SJSA1 (cell line): ENCODE measurements at places on chromosomes 12 and 14. TPM values are rescaled to one million over a fixed set of nuclear protein-coding genes. Genes with fewer than 3 reads are reported as not detected.

- peak; percentile 89 for DNase-seq
These were observed 1120.8 kb upstream of the TMEM132C start for GRCh38 chr12:127145929-127146789.

DNA sequence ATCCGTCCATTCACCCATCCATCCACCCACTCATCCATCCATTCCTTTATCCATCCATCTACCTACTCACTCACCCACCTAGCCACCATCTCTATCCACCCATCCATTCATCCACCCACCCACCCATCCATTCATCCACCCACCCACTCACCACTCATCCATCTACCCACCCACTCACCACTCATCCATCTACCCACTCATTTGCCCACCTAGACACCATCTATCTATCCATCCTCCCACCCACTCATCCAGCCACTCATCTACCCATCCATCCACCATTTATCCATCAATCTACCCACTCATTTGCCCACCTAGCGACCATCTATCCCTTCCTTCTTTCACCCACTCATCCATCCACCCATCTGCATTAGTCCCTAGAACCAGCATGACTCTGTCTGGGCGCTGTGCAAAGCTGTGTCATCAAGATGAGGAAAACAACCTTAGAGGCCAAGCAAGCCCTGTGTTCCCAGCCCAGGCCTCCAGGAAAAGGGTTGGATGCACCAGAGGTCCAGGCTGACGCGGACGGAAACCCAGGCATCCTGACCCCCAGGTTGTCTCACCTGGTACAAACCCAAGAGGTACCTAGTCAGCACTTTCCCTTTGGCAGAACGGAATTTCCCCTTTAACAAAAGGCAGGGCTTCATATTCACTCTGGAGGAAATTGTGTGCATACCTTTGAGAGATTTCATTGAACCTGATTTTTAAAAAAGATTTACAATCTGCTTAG, 73.7 kb downstream of the NOC4L start:
- DNase-seq: no peak

Gene NKX2-8
- not detected in 2 replicates for total RNA-seq

DNA sequence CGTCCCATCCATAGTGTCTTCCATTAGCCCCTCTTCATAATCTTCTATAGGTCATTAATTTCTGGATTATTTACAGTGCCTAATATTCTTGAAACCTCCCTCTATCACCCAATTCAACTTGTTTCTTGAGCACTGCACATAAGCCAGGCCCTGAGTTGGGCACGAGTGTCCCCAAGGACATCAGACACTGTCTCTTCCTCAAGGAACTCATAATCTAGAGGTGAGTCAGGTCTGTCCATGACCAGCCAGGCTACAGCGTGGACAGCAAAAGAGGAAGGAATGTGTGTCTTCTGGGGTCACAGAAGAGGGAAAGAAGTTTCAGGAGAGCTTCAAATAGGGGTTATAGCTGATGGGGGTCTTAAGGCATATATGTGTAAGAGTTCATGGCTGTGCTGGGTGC, 12.5 kb downstream of the SPTB start:
- DNase-seq: no peak

GRCh38 chr14:50045039-50045711, 71.2 kb downstream of the VCPKMT start:
- no peak for DNase-seq

- DNase-seq: no peak
These were observed 72.0 kb upstream of the CCND2 start for GRCh38 chr12:4201333-4202100.

GRCh38 chr12:65822732-65823512, 1.4 kb upstream of the HMGA2 start:
- peak; percentile 100 for DNase-seq

DNA sequence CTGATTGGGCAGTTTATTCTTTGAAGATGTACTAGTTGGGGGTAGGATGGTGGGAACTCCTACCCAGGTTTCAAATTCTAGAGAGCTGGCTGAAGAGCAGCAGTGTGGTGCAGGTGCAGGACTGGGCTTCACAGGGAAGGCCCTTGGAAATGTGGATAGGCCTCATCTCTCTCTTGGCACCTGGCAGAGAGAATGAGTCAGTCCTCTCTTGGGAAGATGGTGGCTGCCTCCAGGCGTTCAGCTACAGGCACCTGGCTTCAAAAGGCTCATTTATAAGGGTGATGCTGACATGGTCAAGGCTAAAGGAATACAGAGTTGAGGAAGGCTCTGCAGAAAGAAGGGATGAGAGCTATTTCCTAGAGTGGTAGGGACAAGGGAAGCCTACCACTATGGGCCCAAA, 179.7 kb upstream of the VASH1 start:
- no peak for DNase-seq

GRCh38 chr14:29444805-29445204, 482.8 kb downstream of the PRKD1 start:
- DNase-seq: no peak

DNA sequence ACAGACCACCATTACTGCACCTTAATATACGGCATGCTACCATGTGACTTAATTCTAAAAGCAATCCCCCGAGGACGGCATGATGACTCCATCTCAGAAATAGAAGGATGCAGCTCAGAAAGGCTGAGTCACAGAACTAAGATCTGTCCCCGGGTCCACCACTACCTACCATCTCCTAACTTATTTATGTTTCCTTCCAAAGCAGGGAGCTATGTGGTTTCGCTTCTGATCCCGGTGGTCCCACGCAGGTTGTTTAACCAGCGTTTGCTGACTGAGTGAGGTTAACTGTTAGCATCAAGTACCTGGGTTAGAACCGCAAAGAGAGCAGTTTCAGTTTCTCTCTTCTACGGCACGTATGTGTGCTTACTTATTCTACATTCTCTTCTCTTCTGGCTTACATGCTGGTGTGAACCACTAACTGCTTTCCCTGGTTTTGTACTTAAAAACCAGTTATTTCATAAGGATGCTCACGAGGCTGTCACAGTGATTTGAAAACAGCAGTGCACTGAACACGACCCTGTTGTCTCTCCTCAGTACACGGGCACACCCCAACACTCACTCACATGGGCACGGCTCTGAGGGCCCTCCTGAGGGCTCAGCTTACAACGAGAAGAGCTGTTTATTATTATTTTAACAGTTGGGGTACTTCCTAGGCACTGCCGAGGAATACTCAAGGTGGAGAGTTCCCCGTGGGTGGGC, 66.7 kb downstream of the CCDC88C start:
- DNase-seq: no peak

Gene CCDC196
- not detected in 2 replicates for total RNA-seq

DNA sequence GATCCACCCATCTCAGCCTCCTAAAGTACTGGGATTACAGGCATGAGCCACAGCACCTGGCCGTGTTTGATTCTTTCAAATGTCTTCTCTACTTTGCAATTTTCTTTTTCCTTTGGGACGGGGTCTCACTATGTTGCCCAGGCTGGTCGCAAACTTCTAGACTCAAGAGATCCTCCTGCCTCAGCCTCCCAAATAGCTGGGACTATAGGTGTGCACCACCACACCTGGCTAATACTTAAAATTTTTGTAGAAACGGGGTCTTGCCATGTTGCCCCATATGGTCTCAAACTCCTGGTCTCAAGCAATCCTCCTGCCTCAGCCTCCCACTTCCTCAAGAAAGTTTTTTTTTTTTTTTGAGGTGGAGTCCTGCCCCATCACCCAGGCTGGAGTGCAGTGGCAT, 1.7 kb downstream of the GATC start:
- DNase-seq: no peak

DNA sequence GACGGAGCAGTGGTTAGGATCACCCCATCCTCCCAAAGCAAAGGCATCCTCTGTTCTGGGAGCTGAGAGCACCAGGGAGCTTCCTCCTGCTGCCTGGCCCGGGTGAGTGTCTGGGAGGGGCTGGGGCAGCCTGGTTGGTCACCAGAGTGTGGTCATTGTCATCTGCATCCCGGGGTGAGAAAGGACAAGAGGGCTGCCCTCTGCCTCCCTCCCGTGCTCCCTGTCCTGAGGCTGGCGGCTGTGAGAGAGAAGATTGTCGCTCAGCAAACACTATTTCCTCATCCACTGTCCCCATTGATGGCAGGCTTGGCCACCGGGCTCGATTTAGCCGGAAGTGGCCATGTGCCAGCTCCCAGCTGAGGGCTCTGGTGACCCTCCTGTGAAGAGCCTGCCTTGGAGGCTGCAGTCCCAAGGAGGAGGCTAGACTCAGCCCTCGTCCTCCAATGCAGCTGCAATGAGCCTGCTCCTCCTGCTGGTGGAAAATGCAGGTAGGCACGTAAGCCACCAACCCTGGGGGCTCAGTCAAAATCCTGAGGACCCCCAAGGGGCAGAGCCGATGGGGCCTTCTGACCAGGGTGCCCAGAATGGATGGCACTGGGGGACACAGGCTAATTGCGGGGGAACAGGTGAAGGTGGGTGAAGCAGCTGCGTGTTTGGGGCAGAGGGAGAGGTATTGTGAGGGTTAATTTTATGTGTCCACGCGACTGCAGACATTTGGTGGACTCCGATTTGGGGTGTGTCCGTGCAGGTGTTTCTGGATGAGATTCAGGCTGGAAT, 155.7 kb downstream of the KIF26A start:
- no peak for DNase-seq
